ENCODE measurements at places on chromosomes 4 and X. TPM values are rescaled to one million over a fixed set of nuclear protein-coding genes. Genes with fewer than 3 reads are reported as not detected.

DNA sequence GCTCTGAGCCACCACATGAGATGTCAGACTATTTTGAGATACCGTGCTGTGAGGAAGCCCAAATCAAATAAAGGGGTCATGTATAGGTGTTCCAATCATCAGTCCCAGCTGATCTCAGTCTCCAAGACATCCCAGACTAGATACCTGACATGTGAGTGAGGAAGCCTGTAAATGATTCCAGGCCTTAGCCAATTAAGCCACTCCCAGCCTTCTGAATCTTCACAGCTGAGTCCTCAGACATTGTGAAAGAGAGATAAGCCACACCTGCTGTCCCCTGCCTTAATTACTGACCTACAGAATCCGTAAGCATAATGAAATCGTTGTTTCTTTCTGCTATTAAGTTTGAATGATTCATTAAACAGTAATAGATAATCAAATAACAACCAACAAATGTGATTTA, 671.4 kb downstream of the ZNF674 start:
- no peak for DNase-seq

GRCh38 chr4:55326629-55327028, 19.4 kb upstream of the SRD5A3 start:
- DNase-seq: no peak

- DNase-seq: no peak
Observed at GRCh38 chr4:59180161-59180560, 2020.0 kb upstream of the ADGRL3 start.

DNA sequence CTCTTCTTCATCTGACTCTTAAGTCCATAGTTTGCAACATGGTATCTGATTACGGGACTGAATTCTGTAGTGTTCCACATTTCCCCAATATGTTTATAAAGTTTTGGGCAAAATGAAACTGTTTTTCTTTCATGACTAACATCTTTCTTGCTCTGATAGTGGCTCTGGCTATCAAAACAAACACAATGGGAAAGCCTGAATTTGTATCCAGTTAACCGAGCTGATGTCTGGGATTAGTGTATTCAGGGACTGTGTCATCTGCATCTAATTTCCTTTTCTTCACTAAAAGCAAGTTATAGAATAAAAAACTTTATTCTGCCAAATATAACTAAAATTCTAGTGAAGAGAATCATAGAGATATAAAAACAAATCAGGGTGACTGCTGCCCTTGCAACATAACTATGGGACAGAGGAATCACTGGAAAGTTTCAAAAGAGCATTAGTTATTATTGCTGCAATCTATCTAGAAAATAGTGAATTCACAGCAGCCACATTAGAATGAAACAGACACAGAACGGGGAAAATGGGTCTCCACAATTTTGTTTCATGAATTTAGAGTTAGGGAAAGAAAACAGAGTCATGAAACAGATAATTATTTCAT, 61.3 kb downstream of the ANTXR2 start:
- no peak for DNase-seq

- no peak for DNase-seq
Observed at GRCh38 chr4:183758061-183758757, 99.1 kb downstream of the TRAPPC11 start.

DNA sequence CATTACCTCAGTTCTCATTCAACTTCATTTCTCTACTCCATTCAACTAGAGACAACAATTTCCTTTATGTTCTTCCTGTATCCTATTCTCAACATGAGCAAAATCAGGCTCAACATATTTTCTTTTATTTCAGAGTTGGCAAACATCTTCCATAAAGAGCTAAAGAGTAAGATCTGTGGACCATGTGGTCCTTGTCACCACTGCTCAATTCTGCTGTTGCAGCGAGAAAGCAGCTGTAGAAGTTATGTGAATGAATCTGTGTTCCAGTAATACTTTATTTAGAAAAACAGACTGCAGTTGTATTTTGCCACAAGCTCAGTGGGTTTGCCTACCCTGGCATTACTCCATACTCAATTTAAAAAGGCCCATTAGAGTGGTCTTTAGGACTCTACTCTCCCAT, 2057.3 kb downstream of the ARAP2 start:
- no peak for DNase-seq

DNA sequence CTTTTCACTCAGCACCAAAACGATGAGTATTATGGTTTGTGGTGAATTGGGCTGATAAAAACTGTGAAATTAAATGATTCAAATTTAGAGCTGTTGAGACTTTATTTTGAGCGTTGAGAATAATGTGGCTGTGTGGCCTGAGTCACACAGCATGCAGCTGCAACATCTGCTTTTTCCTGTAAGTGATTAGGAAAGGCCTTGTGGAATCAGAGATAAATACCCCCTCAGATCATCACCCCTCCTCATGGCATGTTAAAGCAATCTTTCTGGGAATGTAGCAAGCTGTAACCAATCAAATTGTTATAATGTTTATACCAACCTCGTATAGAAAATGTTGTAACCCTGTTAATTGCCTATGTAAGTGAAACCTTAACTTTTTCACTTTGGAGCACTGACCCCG, 90.0 kb upstream of the GRPR start:
- DNase-seq: peak; percentile 4

DNA sequence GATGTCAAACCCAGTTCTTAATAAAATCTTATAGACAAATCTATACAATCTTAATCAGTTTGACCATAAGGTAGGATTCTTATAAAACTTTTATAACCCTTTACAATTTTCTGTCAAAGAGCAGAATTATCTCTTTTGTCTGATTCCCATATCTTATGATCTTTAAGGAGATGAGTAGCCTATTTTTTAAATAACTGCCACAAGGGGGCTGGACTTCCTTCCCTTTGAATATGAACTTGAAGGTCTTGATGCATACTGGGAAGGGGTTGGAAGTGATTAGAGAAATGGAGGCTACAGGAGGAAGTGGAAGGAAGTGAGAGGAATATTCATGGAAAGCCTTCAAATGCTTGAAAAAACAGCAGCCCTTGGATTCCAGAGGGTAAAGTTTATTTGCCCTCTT, 111.1 kb downstream of the APOOL start:
- no peak for DNase-seq

DNA sequence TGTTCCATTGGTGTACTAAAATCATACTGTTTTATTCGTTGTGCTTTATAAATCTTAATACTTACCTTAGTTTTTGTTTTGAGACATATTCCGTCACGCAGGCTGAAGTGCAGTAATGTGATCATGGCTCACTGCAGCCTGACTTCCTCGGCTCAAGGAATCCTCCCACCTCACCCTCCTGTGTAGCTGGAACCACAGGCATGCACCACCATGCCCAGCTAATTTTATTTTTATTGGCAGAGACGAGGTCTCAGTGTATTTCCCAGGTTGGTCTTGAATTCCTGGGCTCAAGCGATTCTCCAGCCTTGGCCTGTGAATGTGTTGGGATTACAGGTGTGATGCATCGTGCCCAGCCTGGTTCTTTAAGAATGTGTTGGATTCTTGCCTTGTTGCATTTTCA, 24.4 kb upstream of the DCK start:
- DNase-seq: no peak

GRCh38 chr4:186249785-186250754, 15.9 kb upstream of the F11 start:
- DNase-seq: no peak

DNA sequence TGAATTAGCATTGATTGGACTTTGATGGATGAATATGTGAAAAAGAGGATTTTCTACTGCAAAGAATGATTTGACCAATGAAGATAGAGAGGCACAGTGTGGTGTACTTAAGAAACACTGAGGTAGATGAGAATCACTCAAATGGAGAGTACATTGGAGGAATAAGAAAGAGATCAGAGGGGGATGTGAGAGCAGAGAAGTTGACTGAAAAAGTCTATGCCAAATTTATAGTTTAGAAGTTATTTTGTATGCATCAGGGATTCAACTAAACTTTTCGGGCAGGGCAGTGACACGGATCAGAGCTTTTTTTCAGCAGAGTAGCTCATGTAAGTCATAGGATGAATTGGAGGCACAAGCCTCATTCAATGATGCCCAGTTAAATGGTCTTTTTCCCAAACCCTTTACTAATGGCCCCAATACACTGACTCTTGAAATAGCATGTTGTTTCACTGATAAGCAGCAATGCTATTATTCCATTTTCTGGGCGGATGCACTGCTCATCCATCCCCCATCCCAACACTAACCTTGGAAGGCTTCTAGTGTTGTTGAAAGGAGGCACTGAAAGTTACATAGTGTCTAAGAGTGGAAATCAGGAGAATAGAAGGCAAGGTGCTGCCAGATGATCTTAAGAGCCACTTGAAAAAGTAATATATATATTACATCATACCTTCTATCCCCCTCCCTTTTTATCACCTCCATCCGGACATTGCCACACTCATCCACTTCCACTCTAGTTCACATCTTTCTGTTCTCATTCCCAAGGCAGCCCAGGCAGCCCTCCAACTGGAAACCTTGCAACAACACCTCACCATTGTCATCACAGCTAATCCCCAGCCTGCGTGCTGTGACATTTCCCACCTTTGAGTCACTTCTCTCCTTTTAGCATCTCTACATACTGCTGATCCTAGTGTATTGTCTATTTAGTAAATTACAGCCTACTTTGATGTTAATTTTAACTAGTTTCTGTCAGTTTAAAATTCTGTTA, 46.1 kb downstream of the ARHGAP24 start:
- DNase-seq: no peak

- DNase-seq: no peak
Observed at GRCh38 chr4:152849350-152849749, 69.6 kb downstream of the ARFIP1 start.

DNA sequence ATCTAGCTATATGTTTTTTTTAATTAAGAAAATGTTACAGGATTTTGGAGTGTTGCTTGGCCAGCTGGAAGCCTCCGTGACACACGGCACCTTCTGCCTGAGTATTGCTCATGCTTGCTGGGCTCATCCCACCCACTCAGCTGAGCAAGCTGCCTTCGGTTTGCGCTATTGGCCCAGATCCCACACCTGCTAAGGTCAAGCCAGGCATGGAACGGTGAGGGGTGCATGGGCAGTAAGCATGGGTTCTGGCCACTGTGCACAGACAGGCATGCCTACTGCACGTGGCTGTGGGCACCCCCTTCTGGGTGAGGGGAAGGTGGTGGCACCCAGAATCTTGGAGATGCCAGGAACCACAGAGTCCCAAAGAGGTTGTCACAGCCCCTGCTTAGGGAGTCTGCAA, 1178.4 kb upstream of the PCDH7 start:
- DNase-seq: no peak

GRCh38 chr4:181078196-181078595, 1165.0 kb upstream of the TENM3 start:
- no peak for DNase-seq

DNA sequence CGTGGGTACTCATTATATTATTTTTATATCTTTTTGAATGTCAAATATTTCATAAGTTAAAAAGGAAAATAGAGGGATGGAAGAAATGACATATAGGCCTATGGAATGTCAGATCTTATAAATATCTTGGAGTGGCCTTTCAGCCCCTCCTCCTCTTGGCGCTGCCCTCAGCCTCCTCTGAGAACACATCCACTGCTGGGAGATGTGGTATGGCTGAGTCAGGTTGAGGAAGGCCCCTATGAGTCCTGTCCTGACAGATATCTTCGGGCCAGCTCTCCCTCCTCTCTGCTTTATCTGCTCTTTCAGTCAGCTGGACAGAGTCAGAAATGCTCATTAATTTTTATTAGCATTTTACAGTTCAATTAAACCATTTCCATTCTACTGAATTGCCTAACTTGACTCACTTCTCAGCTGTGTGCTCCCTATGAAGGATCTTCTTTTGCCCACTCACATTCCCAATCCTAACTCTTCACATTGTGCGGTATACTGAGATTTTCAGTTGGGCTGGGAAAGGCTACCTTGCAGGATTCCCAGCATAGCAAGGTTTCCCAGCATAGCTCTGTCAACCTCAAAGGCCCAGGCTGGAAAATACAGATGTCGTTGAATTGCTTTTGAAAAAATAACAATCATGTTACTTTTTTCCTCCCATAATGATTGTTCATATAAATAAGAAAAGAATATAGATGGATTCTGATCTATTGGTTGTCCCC, 128.0 kb downstream of the ARHGEF9 start:
- DNase-seq: peak; percentile 66

- DNase-seq: no peak
Observed at GRCh38 chr4:145199051-145199716, 18.8 kb upstream of the OTUD4 start.

DNA sequence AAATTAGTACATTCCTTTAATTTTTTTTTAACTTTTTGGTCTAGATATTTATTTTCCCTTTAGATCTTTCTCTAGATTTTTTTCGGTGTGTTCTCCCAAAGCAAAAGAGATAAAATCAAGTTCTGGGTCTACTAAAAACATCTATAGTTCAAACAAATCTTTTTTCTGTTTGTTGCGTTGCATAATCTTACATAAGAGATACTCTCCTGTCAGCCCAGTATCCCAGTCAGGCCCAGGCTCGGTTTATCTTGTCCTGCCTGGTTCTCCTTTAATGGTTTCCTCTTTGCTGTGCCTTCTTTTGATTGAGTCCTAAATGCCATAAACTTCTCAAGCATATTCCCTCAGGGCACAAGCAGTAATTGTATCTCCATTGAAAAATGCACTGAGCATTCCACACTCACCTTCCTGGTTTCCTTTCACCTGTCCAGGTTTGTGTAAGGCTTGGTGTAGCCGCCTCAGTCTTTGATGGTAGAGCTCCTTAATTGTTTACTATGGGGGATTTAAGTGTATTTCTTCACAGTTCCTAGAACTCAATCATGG, 104.9 kb downstream of the TMEM131L start:
- no peak for DNase-seq

DNA sequence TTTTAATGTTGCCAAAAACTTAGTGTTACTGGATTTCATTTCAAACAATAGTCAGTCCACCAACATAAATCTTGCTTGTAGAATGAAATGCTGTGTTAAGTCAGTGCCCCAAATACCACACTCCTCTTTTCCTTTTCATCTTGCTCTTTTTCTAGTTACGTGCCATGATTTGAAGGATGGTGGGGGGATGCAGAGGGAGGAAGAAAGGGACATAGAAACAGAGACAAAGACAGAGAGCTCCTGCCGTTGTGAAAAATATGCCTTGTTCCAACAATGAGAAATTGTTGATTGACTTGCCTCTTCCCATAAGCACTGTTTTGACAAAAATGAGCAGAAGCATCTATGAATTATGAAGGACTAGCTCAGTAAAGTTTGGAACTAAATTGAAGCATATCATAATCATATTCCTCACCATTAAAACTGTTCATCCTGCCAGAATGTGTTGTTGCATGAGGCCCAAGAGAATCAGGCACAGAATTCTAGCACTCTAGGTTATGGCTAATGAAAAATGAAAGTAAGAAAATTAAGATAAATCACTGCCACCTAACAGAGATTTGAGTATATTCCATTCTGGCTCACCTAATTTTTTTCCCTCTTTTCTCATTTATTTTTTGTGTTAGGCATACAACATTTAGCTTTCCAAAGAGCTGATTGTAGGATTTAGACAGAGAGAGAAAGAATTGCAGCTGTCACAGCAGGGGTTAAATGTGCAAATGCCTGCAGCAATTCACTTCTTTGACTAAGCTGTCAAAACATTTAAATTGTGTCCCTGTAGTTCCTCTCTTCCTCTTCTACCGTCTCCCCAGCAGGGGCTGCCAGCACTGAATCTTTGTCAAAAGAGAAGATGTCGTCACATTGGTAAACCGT, 111.6 kb upstream of the PTPN13 start:
- peak; percentile 50 for DNase-seq

Gene VCX2
- total RNA-seq: not detected

Gene RNF113A
- 13.5 TPM for total RNA-seq

Gene HOPX
- total RNA-seq: not detected

Gene ERCC6L
- total RNA-seq: 27.4 TPM

Gene IQCM
- total RNA-seq: not detected

Gene PIM2
- 22.0 TPM for total RNA-seq

Gene SMIM10
- total RNA-seq: 5.8 TPM

Gene PTCHD1
- total RNA-seq: under 0.01 TPM

Gene MAGEA8
- 1.1 TPM for total RNA-seq

Gene GLRA3
- total RNA-seq: not detected

Gene GPC3
- 0.84 TPM for total RNA-seq

Gene STK26
- 10.2 TPM for total RNA-seq
